Daoy (cell line): ENCODE measurements at places on chromosomes 13 and 19. TPM values are rescaled to one million over a fixed set of nuclear protein-coding genes. Genes with fewer than 3 reads are reported as not detected.

DNA sequence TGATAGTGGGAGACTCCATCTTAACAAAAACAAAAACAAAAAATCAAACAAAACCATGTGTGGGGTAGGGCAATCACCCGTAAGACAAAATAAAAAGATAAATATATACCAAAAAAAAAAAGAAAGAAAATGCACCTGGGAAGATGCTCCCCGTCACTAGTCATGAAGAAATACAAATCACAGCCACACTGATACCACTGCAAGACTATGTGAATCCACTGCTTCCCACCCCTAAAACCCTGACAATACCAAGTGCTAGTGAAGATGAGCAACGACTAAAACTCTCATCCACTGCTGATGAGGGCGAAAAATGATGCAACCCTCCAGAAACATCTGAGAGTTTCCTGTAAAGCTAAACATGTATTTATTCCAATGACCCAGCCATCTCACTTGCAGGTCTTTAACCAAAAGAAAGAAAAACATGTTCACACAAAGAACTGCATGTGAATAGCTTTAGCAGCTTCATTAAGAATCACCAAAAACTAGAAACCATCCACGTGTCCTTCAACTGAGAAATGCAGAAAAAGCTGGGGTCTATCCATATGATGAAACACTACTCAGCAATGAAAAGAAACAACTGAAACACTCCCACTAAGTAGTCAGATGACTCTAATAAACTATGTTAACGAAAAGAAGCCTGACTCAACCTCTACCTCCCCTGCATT, 31.7 kb downstream of the BRD4 start:
- DNase-seq, result no peak

The TMIGD2 gene
- not detected in 2 replicates for total RNA-seq

The CEACAM7 gene
- not detected in 2 replicates for total RNA-seq

The ZNF442 gene
- 0.63 and 1.2 TPM in 2 replicates for total RNA-seq

DNA sequence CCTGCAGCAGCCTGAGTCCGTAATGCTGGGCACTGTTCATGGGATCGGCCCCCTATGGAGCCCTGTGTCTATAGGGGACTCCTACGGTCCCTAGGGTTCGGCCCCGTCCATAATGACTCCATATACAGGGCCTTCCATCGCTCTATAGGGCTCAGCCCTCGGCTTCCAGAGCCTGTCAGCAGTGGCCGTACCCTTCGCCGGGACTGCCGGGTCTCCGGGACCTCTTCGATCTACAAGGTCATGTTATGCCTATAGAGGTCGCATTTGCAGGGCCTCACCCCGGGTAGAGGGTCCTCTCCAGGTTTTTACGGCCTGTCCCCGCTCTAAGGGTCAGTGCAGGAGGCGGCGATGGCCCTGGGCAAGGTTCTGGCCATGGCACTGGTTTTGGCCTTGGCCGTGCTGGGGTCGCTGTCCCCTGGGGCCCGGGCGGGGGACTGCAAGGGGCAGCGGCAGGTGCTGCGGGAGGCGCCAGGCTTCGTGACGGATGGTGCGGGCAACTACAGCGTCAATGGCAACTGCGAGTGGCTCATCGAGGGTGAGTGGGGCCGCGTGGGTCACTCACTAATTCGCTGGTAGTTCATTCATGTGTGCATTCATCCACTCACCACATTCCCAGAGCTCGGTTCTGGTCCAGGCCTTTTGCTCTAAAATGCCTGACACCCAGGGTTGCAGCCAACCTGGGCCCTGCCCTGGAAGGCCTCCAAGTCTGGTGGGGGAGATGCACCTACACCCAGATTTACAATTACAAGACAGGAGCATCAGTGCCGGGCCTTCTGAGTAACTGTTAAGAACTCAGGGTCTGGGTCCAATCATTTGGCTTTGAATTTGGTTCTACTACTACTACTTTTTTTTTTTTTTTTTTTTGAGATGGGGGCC, 699 bp downstream of the MEGF8 start:
- DNase-seq, result no peak

The CAMSAP3 gene
- 1.4 and 1.5 TPM in 2 replicates for total RNA-seq

The PALM3 gene
- 0.46 TPM in 1 of 2 replicates, not detected in the other for total RNA-seq

The CYP2A7 gene
- not detected in 2 replicates for total RNA-seq

DNA sequence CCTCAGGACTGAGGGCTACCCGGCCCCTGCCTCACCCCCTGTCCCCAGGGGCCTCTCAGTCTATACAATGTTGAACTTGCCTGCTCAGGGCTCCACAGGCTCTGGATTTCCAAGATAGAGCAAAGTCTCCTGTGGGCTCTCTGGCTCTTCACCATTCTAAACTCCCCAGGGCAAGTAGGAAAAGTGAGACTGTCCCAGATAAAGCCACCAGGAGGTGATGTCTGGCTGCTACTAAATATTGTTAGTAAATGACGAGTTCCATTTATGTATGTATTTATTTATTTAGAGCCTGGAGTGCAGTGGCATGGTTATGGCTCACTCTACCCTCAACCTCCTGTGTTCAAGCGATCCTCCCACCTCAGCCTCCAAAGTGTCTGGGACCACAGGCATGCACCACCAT, 73.6 kb upstream of the SIAH3 start:
- DNase-seq, result no peak

The CABP5 gene
- not detected in 2 replicates for total RNA-seq

DNA sequence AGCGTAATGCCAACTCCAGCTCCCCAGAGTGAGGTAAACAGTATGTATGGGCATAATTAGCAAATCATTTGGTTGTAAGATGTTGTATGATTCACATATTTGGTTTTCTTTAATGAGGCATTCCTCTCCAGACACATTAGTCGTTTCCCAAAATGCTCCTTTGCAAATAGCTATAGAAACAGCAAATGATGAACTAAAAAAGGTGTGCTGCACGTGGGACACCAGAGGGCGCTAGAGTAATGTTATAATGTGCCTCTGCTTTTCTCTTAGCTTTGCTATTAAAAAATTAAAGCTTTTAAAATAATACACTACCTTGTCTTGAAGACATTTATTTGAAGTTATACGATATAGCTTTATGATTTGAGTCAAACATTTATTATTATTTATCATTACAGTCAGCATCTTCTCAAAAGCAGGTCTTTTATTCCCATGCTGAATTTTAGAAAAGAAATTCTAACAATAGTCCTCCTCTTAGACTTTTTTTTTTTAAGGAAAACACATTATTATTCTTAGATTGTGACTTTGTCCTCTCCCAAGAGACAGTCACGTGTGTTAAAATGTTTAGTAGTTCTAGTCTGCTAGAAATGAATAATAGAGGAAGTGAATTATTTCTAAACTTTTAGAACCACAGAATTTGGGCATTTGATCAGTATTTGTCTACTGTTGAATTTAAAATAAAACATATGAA, 121.6 kb upstream of the FRY start:
- DNase-seq, result peak; percentile 50

The FFAR1 gene
- total RNA-seq, result not detected in 2 replicates

- DNase-seq, result no peak
Measured at GRCh38 chr13:36456577-36456976, 24.3 kb downstream of the CCNA1 start.

GRCh38 chr13:40578055-40578454, 88.4 kb downstream of the FOXO1 start:
- DNase-seq, result no peak

The ZNF730 gene
- total RNA-seq, result 2.0 and 4.2 TPM in 2 replicates

GRCh38 chr13:44814836-44815235, 174.4 kb downstream of the NUFIP1 start:
- DNase-seq, result no peak

DNA sequence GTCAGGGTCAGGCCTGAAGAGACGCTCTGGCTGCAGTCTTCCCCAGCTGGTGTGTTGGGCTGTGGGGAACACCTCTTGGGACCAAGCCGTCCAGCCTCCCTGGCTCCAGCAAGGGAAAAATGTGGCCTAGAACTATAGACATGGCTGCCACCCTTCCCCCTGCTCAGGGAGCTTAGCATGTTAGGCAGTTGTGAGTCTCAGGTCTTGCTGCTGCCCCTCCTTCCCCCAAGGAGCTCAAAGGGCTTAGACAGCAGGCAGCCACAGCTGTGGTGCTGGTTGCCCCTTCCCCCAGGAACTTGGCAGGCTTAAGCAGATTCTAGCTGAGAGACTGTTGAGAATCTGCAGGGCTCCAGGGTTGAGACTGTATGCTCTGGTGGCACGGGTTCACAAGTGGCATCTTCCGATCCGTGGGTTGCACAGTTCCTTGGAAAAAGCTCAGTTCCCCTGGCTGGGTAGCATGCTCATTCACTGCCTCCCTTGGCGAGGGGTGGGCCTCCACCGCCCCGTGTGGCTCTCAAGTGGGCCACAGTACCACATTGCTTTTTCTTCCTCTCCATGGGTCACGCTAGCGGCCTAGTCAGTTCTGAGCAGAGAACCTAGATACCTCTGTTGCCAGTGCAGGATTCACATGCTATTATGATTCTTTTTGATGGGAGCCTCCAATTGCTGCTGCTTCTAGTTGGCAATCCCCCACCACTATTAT, 1258.6 kb downstream of the OLFM4 start:
- DNase-seq, result no peak

- DNase-seq, result peak; percentile 20
Measured at GRCh38 chr13:106373989-106374572, 161.4 kb downstream of the EFNB2 start.

DNA sequence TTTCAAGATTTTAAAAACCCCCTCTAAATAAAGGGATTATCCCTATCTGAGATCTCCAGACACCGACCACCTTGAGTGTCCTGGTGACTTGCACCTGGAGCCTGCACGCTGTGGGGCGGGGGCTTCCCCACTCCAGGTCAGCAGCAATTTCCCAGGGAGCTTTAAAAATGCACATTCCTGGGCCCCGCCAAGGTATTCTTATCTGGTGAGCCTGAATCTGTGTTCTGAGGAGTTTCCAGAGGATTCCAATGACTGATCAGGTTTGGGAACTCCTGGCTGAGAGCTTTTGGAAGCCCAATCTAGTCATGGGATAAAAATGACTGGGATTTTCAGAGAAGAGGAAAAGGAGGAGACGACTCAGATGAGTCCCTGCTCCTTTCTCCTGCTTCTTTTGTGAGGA, 66.1 kb downstream of the FGF9 start:
- no peak for DNase-seq

GRCh38 chr13:112893570-112894422, 75.2 kb upstream of the MCF2L start:
- DNase-seq, result peak; percentile 19

The VRK3 gene
- total RNA-seq, result 18.2 and 22.7 TPM in 2 replicates

DNA sequence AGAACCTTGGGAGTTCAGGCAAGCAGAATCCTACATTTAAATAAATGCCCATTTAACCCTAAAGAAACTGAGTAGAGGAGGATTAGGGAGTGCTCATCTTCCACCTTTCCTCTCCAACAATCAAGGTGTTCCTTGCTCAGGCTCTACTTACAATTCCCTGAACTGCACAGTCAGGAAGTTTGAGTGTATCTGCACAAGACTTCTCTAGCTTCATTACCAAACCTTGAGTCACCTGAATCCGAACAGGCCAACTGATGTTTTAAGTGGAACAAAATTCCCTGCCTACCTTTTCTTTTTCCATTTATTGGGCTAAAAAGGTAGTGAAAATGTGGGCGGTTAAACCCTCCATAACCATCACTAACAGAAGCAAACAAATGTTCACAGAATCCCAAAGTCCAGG, 78.3 kb downstream of the FOXO1 start:
- no peak for DNase-seq

- no peak for DNase-seq
Measured at GRCh38 chr19:37221136-37221535, 3.1 kb downstream of the ZNF383 start.

DNA sequence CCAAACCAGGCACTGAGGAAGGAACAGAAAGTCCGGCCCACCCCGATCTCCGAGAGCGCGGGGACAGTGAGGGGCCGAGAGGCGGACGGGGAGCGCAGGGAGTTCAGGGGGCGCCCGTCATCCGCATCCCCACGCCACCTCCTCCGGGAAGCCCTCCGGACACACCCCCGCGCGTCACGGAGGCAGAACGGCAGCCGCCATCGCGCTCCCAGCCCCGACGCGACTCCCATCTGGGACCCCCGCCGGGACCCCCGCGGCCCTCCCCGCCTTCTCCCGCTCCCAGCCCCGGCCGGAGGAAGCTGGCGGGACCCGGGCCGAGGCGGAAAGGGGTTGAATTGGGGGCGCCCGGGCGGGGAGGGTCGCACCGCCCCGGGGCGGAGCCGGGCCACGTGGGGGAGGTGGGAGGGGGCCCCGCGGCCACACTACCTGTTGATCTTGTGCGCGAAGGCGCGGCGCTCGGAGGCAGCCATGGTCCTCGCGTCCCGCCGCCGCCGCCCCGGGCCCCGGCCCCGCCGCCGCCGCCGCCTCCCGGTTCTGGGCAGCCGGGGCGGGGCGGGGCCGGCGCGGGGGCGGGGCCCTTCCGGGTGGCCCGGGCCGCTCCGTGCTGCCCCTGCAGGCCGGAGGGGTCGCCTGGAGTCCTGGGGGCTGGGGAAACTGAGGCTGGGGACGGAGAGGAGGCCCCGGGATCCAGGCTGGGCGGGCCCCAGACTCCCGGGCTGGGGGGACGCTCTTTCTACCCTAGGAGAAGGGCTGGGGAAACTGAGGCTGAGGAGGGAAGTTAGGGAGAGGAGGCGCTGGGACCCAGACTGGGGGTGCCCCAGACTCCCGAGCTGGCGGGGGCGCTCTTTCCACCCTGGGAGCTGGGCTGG, at the start of gene DOCK6:
TSS of gene DOCK6 (minus strand) at position 554 of the 869 bp plus-strand sequence. CDS start at position 470, 84 bp downstream.
- DNase-seq, result peak; percentile 49

GRCh38 chr19:15675560-15675959, 2.7 kb downstream of the CYP4F12 start:
- peak; percentile 54 for DNase-seq

DNA sequence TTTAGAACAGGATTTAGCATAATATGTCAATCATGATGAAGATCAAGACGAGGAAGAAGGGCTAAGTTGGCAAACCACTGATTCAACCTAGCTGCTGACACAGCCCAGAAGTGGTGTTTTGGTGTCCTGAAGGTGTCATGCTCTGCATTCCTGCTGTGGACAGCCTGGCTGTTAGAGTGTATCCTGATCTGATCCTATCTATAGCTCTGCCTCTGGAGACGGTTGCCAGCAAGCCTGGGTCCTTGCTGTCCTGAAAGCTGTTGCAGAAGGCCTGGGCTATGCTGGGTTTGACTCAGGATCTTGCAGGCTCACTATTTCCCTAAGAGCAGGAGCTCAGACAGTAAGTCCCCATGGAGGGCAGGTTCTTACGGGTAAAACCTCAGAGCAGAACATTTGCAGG, 416.4 kb downstream of the TSHZ3 start:
- no peak for DNase-seq

GRCh38 chr13:31201341-31202031, 1.7 kb downstream of the B3GLCT start:
- DNase-seq, result peak; percentile 53

The KCNK6 gene
- total RNA-seq, result 5.2 and 5.9 TPM in 2 replicates

GRCh38 chr13:30616927-30617314, 799 bp upstream of the USPL1 start:
- peak; percentile 71 for DNase-seq
